Cardiac septum (tissue), 1 donor: ENCODE measurements at places on chromosomes 7 and 10.

GRCh38 chr10:30155401-30155800 lies 96.0 kb upstream of the JCAD start:
- no peak for DNase-seq

GRCh38 chr7:70856901-70857630 lies 274.9 kb upstream of the GALNT17 start:
- DNase-seq: no peak

DNA sequence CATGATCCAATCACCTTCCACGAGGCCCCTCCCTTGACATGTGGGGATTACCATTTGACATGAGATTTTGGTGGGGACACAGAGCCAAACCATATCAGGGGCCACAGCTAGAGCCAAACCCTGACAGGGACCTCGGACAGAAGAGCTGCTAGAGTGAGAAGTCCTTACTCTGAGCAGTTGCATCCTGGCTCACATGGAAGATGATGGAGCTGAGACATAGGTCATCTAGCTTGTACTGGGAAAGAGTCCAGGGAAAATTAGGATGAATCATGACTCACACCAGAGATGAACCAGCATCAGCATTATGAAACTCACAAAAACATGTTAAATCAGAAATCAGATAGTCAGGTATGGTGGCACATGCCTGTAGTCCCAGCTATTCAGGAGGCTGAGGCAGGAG lies 12.8 kb upstream of the FMC1 start:
- DNase-seq: no peak

DNA sequence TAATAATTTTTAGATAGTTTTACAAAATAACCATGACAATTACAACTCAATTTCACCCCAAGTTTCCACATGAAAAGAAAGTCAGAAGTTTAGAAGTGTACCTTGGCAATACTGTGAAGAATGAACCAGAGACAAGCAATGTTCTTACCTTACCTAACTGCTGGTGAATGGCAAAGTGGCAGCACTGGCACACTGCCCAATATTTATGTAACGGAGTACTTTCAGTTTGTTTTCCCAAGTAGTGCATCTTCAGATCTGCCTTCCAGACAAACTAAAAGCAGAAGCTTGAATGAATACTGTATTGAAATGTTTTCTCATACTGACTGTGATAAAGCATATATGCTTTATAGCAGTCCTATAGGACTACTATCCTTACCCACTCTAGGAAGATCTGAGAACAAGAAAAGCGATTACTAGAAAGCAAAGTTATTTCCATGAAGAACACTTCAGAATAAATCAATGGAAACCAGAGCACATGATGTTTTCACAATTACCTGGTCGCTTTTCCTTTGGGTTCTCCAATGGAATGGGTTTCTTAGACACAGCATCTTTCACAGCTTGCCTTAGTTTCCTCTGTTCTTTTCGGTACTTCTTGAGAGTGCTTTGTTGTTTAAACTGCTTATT lies 1.5 kb downstream of the NOC3L start:
- no peak for DNase-seq

DNA sequence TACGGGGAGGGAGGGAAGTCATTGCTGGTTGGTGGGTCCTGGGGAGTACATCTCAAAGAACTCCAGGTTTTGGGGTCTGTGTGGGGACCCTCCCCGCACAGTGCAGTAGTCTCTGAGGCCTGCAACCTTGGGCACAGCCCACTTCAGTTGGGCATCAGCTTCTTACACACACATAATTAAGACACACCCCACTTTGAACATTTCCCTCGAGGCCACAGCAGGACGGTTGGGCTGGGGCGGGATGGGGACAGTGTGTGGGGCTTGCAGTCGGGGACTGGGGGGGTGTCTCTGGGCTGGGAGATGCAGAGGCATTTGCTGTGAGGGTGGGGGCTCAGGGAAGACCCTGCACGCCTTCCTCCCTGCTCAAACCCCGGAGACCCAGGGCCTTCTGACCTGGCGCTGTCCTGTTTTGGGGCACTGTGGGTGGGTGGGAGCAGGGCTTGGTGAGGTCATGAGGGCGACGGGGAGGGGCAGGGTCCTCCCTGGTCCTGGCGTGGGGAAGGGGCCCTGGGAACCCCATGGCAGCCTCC lies 1.3 kb downstream of the LFNG start:
- DNase-seq: no peak

DNA sequence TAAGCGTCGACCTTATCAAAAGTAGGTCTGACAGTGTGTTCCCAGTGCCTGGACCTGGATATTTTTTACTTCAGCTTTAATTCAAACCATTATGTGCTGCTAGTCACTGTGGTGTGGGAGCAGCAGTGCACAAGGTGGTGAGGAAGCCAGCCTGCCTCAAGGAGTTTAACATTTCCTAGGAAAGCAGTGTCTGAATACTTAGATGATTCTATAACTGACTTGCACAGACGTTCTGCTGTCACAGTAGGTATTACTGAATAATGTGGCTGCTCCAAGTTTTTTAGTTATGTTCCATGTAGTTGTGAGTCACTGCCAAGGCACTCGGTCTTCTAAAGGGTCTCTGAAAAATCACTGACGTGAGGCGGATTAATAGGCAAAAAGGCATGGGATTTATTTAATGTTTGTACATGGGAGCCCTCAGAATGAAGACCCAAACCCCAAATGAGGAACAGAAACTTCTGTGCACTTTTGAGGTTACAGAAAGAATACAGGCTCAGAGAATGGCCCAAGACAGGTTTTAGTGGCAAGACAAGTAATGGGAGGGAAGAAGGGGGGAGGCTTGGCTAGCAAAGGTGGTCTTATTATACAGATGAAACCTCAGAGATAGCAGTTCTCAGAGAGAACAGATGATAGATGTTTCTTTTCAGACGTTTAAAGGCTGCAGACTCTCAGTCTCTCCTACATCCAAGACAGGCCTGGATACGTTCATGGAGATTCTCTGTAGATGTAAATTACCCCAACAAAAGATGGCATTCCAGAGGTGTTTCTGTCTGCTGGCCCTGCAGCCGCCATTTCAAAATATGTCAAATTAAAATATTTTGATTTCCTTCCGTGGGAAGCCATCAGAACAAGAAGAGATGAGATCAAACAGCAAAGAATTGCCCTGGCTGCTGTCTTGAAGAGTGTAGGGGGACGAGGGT lies 209.3 kb downstream of the SDK1 start:
- no peak for DNase-seq

DNA sequence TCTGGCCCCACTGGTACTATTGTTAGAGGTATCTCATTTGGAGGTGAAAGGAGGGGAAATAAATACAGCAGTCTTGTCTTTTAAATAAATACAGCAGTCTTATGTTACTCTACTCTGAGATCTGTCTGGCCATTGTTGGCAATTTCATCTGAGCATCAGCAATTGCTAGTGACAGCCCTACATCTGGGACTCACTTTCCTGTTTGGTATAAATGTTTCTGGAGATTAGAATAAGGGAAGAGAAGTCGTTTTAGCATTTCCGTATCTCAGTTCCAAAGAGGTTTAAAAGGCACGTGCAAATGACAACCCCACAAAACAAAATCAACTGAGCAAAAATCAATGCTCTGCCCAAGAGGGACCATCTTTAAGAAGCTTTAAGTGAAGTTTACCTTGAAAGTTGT lies 18.1 kb upstream of the CNNM2 start:
- DNase-seq: no peak
